ENCODE measurements at places on chromosomes 4 and X. TPM values are rescaled to one million over a fixed set of nuclear protein-coding genes. Genes with fewer than 3 reads are reported as not detected.

The GATA1 gene
- total RNA-seq, result not detected

The CXXC4 gene
- total RNA-seq, result not detected

The IL2RG gene
- 241 TPM for total RNA-seq

DNA sequence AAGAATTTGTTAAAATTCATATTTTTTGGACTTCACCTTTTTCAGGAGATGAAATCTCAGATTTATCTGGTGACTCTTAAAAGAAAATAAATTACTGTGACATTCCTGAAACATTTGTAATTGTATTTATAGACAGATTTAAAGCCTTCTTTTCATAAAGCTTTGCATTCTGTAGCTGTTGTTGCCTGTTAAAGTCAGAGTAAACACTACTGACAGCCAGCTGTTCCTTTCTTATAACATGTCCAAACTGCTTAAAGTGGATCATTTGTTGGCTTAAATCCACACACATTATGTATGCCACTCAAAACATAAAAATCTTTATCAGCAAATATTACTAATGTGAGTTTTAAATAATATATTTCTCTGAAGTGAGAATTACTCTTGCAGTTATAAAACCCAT, 157.5 kb downstream of the TECRL start:
- no peak overlapping the region for H3K27ac ChIP-seq
- H3K4me3 ChIP-seq, result no peak overlapping the region
- no peaks in the 10 kb centered on the region for H3K4me1 ChIP-seq
- DNase-seq, result no peak
- H3K36me3 ChIP-seq, result no peaks in the 10 kb centered on the region

DNA sequence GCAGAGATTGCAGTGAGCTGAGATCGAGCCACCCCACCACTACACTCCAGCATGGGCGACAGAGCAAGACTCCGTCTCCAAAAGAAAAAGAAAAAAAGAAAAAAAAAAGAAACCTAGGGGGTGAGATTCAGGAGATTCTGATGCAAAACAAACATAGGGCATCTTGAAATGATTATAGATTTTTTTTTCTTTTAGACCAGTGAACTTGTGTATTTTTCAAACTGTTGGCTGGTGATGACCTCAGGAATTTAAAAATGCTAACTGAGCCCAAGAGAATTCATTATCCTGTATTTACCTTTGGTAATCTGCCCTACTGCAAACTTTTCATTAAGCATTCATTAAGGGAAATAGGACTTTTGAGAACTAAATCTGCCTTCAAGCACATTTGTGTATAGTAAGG, 20.6 kb downstream of the ATP10D start:
- no peak overlapping the region for H3K27ac ChIP-seq
- no peaks in the 10 kb centered on the region for H3K36me3 ChIP-seq
- DNase-seq, result no peak
- peaks cover 5% of the 10 kb centered on the region for H3K4me1 ChIP-seq
- no peaks in the 10 kb centered on the region for H3K27me3 ChIP-seq

- H3K27me3 ChIP-seq, result no peaks in the 10 kb centered on the region
- no peak for DNase-seq
- H3K36me3 ChIP-seq, result no peaks in the 10 kb centered on the region
- no peaks in the 10 kb centered on the region for H3K4me1 ChIP-seq
- H3K4me3 ChIP-seq, result no peak overlapping the region
These were observed 286.6 kb downstream of the PPP1R2C start for GRCh38 chrX:42491137-42491907.

GRCh38 chr4:77852892-77853495, 9.6 kb upstream of the MRPL1 start:
- H3K27ac ChIP-seq, result peak overlapping the region; percentile 98
- peak overlapping the region; percentile 78 for H3K4me3 ChIP-seq
- peak; percentile 69 for DNase-seq
- H3K27me3 ChIP-seq, result no peaks in the 10 kb centered on the region

DNA sequence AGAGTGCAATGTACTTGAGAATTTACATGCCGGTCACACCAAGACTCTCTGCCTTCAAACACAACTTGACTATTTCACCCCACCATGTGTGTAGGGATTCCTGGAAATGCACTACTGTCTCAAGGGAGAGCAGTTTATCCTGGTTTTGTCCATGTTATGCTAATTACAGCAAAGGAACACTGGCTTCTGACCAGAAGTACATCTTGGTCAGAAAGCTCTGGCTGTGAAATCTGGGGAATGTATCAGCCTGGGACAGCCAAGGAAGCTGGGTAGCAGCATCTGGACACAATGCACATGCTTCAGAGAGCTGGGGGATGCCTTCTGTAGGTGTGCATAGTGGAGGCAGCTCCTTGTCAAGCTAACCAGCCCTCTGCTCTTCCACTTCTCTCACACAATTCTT, 1432.6 kb upstream of the TENM3 start:
- DNase-seq, result no peak
- H3K27me3 ChIP-seq, result no peaks in the 10 kb centered on the region
- H3K4me3 ChIP-seq, result no peak overlapping the region
- H3K4me1 ChIP-seq, result no peaks in the 10 kb centered on the region
- no peak overlapping the region for H3K27ac ChIP-seq
- no peaks in the 10 kb centered on the region for H3K36me3 ChIP-seq

DNA sequence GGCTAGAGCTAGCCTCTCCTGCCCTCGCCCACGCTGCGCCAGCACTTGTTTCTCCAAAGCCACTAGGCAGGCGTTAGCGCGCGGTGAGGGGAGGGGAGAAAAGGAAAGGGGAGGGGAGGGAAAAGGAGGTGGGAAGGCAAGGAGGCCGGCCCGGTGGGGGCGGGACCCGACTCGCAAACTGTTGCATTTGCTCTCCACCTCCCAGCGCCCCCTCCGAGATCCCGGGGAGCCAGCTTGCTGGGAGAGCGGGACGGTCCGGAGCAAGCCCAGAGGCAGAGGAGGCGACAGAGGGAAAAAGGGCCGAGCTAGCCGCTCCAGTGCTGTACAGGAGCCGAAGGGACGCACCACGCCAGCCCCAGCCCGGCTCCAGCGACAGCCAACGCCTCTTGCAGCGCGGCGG, at the start of gene AR:
Gene AR, plus strand, starts transcription at position 204 of the 400 bp plus-strand sequence. CDS start 1,126 bp downstream, outside the sequence.
- H3K4me3 ChIP-seq, result no peak within 1 kb of the TSS
- H3K27me3 ChIP-seq, result peaks cover 43% of the 10 kb centered on the region
- H3K36me3 ChIP-seq, result no peaks in the 10 kb centered on the region
- peaks cover 4% of the 10 kb centered on the region for H3K4me1 ChIP-seq

DNA sequence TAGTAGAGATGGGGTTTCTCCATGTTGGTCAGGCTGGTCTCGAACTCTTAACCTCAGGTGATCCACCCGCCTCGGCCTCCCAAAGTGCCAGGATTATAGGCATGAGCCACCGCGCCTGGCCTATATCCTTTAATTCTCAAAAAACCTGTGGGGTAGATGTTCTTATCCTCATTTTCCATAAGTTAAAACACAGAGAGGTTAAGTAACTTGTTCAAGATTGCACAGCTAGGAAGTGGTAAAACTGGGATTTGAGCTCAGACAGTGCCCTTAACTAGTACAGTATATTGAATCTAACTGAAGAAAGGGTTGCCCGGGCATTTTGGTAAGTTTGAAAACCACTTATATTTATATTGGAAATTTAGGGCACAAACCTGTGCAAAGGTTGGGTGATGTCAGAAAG, 116.0 kb downstream of the GLUD2 start:
- H3K36me3 ChIP-seq, result no peaks in the 10 kb centered on the region
- H3K27me3 ChIP-seq, result peaks cover 6% of the 10 kb centered on the region
- H3K4me1 ChIP-seq, result peaks cover 12% of the 10 kb centered on the region
- no peak for DNase-seq

DNA sequence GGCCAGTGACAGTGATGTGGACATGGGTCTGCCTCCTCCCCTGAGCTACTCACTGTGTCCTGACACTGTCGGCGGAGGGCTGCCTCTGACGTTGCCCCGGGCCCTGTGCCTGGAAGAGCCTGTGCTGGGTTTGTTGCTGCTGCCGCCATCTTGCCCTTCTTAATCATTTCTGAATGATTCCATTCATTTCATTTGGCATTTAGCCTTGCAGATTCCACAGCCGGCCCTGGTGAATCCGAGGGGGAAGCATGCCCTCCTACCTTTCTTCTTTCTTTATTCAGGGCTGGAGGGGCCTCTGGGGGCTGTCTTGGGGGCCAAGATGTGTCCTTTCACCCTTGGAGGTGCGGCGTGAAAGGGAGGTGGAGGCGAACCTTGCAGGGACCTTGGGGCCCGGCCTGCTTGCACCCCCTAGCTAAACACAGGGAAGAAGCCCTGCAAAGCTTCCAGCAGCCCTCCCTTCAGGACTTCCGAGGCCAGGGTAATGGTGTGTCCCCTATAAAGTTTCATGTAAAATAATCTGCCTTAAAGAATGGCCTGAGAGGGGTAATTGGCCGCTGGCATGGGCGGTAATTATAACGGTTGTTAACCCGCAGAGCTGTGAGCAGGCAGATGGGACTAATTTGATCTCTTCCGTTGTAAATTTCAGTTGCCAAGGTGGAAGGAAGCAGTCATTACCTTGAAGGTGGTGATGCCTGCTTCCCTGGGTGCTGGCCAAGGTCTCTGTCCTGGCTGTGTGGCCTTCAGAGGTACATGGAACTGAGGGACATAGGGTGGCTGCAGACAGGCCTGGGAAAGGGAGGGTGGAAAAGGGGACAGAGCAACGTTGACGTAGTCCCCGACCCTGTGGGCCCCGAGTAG, 92.3 kb downstream of the PSAPL1 start:
- no peak overlapping the region for H3K4me3 ChIP-seq
- H3K27ac ChIP-seq, result peak overlapping the region; percentile 8
- H3K4me1 ChIP-seq, result no peaks in the 10 kb centered on the region
- no peaks in the 10 kb centered on the region for H3K27me3 ChIP-seq
- DNase-seq, result no peak

DNA sequence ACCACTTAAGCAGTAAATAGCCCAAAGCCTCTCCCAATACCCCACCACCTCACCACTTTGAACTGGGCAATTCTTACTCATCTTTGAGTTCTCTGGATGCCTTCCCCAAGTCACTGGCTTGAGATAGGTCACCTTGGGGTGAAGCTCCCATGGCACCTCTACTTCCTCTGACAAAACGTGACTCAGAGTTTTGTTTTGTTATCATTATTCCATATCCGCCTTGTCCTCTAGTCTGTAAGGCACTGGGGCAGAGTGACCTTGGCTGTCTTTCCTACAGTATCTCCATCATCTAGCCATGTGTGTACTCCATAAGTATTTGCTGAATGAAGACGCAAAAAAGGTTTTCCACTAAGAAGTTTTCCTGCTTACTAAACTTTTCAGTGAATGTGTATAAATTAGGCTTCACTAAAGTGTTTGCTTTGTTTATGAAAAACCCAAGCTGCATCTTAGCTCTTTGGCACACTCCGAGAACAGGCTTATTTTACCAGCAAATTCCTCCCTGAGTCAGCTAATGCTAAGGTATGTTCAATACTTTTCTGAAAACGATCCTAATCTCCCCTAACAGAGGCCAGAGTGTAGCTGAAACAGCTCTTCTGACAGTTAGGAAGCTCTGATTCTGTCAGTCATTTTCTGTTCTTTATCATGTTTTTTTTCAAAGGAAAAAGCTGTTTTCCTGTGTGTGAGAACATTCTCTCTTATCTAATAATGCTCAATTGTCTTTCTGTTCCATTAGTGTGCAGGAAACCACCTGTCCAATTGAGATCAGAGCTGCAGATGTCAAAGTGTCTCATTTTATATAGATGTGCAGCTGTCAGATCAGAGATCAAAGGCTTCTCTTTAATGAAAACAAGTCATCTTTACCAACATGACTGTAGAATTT, 30.2 kb upstream of the TSPAN5 start:
- no peak for DNase-seq
- peaks cover 27% of the 10 kb centered on the region for H3K4me1 ChIP-seq
- H3K36me3 ChIP-seq, result peaks cover 2% of the 10 kb centered on the region
- peak overlapping the region; percentile 6 for H3K27ac ChIP-seq

Measured in activated naive CD8-positive, alpha-beta T cell treated with anti-CD3 and anti-CD28 coated beads for 36 hours (primary cell).